Thymus (tissue), 14 donors: ENCODE measurements at places on chromosomes 3 and 15.

DNA sequence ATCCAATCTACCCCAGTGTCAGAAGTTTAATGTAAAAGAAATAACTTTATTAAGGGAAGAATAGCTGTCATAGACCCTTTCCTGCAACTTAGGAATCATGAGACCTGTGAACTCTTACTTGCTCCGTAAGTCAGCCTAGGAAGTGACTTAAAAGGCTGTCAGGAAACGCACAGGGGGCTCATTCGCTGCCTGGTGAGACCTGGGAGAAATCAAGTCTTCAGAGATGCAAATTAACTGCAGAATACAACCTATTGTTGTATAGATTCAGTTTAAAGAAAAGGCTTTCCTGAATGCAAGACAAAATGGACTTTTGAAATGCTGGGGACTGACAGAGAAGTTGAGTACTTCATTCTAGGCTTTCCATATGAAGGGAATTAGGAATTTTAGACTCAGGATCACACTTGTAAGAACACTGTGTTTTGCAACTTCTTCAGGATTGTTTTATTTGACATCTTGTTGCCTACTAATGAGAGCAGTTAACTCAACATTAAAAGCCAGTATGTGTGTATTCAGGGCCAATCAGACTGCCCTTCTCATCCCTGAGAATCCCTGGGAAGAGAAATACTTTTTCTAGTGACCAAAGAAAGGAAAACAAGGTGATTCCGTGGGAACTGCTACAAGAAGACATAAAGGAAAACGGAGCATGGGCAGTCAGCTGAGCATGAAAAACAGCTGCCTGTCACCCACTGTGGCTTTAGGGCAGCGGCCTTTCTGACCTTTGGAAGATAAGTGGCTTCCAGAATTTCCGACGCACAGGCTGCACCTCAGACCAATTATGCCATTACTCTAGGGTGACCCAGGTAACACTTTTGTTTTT lies 18.5 kb upstream of the DPPA4 start:
- no peak for DNase-seq

DNA sequence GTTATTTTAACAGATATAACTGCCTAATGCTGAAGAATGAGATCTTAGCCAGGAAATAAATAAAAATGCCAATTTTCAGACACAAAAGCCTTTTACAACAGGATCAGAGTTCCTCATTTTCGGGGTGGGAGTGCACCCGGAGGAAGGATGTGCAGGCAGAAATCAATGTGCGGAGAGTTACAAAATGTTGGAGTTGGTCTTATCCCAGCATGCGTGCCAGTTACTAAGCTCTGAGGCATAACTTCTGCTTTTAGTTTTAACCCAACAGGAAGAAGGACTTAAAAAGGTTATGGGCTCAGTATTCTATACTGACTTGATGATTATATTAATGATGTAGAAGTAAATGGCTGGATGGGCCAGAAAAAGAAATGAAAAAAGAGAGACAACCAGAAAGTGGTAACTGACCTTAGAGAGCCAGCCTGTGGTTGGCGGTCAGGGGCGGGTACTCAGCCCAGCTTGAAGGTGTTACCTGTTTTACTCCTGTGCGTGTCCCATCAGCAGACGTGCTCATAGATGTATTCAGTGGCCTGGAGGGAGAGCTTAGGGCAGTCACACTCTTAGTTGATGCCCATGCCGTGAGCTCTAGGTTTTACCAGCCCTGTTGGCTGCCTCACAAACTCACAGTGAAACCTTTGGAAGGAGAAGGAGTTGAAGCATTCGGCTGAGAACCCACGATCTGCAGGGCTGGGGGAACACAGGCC lies 164.7 kb downstream of the SV2B start:
- no peak for DNase-seq

GRCh38 chr15:92494806-92495336 lies 101.2 kb downstream of the ST8SIA2 start:
- DNase-seq = no peak

GRCh38 chr15:87597346-87598052 lies 659.0 kb downstream of the NTRK3 start:
- DNase-seq = no peak

GRCh38 chr3:56229311-56229710 lies 239.0 kb downstream of the ERC2 start:
- DNase-seq = no peak

GRCh38 chr3:188747489-188747888 lies 424.3 kb upstream of the TPRG1 start:
- DNase-seq = no peak

GRCh38 chr3:58691997-58692396 lies 25.4 kb upstream of the FAM3D start:
- DNase-seq = no peak

GRCh38 chr3:108125153-108125543 lies 34.3 kb upstream of the CD47 start:
- no peak for DNase-seq

- DNase-seq = no peak
Measured at GRCh38 chr3:140767566-140767965, 89.7 kb downstream of the TRIM42 start.

DNA sequence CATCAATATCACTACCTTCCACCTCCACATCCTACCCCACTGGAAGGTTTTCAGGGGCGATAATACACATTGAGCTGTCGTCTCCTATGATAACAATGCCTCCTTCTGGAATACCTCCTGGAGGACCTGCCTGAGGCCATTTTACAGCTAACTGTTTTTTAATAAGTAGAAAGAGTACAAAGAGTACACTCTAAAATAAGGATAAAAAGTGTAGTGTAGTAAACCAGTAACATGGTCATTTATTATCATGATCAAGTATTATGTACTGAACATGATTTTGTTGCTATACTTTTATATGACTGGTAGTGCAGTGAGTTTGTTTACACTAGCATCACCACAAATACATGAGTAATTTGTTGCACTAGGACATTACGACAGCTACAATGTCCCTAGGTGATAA lies 46.6 kb upstream of the SSR3 start:
- no peak for DNase-seq

DNA sequence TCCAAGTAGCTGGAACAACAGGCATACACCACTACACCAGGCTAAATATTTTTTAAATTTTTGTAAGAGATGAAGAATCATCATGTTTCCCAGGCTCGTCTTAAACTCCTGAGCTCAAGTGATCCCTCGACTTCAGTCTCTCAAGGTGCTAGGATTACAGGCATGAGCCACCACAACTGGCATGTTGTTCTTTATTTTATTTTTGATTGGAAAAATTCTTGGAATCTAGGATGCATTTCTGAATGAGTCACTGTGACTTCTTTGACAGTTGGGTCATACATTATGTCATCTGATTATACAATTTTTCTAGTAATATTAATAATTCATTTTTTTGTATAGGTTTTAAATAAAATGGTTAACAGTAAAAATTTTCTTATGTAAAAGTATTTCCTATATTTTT lies 870.2 kb downstream of the SI start:
- DNase-seq = no peak

DNA sequence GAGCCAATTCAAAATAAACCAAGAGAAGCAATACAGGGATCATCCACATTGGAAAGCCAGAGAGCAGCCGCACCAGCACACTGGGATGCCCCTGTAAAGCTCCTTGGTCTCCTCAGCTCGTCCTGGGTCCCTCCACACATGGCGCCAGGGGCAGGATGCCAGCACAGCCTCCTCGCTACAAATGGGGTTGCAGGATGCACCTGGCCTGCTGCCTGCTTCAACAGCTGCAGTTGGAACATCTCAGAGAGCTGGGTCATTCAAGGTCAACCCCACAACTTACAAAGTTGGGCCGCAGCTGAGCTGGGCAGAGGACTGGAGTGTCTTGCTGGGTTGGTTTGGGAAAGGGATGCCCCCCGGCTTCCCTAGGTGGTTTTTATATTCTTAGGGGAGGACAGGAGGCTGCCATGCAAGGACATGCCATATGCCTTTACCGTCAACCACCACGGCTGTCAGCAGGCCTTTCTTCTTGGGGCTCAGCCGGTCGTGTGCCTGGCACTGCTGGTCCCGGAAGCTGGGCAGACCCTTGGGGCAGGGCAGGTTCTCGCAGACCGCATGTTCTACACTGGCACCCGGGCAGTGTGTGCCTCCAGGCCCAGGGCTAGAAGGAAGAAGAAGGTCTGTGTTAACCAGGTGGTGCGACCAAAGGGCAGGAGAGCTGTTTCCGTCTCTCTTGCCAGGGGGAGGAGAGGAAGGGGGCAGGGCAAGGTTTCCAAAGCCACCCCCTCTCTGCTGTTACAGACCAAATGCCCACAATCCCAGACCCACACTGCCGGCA lies 225.2 kb downstream of the ADAMTS17 start:
- no peak for DNase-seq

- DNase-seq = no peak
Measured at GRCh38 chr3:186843039-186843432, 526 bp downstream of the ADIPOQ start.

DNA sequence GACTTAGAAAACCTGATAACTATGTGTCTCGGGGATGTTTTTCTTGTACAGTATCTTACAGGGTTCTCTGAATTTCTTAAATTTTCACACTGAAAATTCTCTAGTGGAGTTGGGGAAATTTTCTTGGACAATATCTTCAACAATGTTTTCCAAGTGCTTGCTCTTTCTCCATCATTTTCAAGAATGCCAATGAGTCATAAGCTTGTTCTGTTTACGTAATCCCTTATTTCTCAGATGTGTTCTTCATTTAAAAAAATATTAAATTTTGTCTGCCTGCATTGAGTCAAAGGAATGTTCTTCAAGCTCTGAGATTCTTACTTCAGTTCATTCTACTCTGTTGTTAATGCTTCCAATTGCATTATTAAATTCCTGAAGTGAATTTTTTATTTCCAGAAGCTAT lies 21.9 kb upstream of the PLSCR2 start:
- DNase-seq = no peak

DNA sequence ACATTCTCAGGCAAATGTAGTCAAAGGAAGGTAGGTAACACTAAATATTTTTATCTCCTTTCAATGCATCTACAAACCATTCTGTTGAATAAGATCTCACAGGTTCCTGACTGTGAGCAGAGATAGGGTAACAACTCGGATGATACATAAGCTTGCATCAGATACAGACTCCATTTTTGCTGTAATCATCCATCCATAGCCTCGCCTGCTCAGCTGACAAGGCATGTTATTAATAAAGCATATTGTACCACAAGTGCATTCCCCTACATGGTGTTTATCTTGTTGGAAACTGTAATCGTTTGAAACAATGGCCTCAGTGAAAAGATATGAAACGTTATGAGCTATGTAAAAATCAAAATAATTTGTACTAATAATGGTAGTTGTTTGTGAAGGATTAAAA lies 35.4 kb upstream of the TCF12 start:
- no peak for DNase-seq

DNA sequence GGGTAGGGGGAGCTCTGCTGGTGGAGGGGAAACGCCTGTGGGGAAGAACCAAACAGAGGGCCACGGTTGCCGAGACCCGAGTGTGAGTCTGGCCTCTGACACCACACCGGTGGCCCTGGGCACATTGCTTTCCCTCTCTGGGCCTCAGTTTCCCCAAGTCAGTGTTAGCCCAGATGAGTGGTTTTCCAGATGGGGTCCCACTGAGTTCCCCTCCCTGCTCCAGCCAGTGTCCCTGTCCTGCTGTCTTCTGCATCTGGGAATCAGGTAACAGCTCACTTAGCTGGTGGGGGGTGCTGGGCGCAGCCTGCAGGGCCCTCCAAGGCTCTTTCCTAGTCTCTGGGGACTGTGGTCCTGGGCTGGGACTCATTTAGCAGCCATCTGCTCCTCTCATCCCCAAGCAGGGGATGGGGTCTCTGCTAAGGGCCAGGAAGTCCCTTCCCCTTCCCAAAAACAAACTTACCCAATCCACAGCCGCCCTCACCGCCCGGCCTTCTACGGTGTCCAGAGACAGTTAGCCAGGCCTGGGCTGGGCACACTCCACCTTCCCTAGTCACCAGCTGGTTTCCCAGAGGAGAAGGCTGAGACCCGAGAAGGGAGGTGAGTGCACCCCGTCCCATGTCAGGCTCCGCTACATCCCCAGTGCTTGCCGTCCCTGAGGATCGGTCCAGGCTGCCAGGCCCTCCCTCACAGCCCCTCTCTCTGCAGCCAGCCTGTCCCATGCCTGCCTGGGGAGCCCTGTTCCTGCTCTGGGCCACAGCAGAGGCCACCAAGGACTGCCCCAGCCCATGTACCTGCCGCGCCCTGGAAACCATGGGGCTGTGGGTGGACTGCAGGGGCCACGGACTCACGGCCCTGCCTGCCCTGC lies 676 bp downstream of the GP9 start:
- DNase-seq = no peak

DNA sequence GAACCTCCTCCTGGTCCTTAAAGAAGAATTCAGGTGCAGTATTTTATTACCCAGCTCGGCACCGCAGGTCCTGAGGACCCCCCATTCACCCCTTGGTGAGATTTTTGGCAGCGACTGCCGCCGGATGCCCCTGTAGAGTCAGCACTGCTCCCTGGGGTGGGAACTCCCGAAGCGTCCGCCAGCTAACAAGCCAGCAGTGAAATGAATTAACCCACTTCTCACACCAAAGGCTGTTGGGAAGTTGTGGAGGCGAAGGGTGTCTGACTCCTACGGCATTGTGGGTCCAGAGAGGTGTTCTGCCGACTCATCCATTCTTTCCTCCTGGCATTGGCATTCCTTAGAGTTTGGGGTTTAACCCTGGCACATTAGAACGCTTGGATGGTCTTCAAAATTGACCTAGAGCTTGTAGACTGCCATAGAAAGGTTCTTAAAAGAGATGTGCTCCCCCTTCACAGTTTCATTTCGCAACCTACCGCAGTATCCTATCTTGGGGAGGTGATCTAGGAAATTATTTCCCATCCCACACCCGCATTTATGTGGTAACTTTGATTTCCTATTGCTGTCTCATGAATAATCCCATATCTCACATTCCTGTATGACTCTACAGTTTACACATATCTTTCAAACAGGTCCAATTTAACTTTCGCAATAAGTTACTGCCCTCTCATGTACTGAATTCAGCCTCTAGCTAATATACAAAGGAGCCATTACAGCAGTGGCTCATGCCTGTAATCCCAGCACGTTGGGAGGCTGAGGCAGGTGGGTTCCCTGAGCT lies 879 bp upstream of the EIF5A2 start:
- DNase-seq = no peak

- no peak for DNase-seq
Measured at GRCh38 chr3:46261926-46262594, 19.8 kb downstream of the CCR3 start.

DNA sequence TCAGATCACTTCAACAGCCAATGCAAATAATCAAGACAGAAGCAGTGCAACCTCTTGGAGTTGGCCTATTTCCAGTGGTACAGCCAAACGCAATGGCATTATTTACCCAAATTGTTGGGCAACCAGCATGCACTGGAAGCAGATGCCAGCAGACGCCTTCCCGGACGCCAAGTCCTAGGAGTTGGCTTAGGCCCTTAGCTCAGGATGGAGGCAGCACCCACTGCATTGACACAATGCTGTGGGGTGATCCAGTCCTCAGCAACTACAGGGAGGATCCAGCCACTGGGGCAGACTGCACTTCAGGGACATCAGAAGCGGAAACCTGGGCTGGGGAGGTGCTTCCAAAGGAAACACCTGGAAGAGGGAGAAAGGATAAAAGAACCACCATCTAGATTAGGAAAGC lies 290.4 kb downstream of the FAM43A start:
- no peak for DNase-seq
